Panc1 (cell line): ENCODE measurements at places on chromosomes 7 and 10. TPM values are rescaled to one million over a fixed set of nuclear protein-coding genes. Genes with fewer than 3 reads are reported as not detected.

GRCh38 chr10:44513591-44513990 is 128.7 kb upstream of the CXCL12 start:
- DNase-seq: no peak

The MYH16 gene
- total RNA-seq: 0.23 TPM

The CD36 gene
- total RNA-seq: 0.46 TPM

DNA sequence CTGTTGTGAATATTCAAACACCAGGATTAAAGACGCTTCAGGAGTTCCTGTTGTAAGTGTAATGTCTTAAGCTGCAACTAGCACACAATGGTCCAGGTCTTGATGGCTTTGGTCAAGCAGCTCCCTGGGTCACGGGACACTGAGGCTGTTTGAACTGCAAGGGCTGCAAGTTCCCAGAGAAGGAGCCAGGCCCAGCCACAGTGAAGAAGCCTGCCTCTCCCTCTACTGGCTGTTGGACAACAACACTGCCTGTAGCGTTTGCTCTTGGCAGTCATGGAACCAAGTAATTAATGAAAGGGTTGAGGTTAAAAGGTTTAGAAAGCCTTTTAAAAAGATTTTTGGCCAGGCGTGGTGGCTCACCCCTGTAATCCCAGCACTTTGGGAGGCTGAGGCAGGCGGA is 31.9 kb upstream of the GUSB start:
- DNase-seq: peak; percentile 5

The CFAP46 gene
- total RNA-seq: 1.6 TPM

DNA sequence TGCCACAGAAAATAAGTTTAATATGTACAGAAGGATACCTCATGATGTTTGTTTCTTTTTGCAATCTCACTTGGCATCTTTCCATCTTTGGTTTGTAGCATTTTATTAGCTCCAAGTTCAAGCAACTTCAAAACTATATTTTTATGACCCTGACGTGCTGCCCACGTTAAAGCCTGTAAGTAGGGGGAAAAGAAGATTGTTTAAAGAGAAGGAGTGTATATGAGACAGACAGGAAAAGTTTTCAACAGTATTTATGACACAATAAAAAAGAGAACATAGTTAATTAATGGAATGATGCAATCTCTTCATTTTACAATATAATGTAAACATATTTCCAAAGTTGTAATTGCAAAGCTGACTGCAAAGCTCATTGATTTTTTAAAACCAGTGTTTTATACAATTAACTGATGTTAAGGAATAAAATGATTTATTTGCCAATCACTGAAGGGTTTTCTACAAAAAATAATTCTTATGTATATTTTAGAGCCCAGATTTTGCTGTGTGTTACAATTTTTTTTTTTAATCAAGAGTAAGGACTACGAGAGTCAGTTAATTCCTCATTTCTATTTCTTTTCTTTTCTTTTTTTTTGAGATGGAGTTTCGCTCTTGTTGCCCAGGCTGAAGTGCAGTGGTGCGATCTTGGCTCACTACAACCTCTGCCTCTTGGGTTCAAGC is 42.5 kb downstream of the ASZ1 start:
- DNase-seq: no peak

GRCh38 chr7:112510001-112510742 is 29.4 kb downstream of the LSMEM1 start:
- no peak for DNase-seq

The TPK1 gene
- 3.3 TPM for total RNA-seq

DNA sequence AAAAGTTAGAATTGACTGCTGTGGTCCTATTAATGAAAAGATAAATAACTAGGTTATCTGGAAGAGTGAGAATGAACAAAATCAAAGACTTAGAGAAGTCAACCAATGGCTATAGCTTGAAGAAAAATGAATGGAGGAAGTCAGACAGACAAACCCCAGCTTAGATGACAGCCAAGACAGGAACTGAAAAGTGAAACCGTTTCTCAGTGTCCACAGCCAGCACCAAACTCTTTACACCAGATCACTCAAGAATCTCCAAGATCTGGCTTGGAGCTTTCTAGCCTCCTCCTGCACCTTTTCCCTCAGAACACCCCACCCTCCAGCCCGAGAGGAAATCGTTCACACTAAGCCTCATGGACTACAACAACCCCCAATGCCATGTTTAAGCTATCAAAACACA is 167.0 kb downstream of the SFMBT2 start:
- DNase-seq: no peak

DNA sequence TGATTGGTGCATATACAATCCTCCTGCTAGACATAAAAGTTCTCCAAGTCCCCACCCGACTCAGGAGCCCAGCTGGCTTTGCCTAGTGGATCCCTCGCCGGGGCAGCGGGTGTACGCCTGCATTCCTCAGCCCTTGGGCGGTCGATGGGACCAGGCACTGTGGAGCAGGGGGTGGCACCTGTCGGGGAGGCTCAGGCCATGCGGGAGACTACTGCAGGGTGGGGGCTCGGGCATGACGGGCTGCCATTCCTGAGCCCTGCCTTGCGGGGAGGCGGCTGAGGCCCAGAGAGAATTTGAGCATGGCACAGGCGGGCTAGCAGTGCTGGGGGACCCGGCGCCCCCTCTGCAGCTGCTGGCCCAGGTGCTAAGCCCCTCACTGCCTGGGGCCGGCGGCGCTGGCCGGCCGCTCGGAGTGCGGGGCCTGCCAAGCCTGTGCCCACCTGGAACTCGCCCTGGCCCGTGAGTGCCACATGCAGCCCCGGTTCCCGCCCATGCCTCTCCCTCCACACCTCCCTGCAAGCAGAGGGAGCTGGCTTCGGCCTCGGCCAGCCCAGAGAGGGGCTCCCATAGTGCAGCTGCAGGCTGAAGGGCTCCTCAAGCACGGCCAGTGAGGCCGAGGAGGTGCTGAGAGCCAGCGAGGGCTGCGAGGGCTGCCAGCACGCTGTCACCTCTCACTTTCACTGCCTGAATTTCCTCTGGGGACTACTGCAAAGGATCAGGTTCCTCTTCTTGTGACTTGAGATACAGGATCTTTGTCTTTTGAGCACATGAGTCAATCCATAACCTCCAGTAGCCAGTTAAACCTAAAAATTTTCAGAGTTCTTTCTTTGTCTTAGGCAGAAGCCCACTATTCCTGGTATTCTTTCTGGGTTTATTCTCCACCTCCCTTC is 25.1 kb upstream of the ELOVL3 start:
- no peak for DNase-seq

DNA sequence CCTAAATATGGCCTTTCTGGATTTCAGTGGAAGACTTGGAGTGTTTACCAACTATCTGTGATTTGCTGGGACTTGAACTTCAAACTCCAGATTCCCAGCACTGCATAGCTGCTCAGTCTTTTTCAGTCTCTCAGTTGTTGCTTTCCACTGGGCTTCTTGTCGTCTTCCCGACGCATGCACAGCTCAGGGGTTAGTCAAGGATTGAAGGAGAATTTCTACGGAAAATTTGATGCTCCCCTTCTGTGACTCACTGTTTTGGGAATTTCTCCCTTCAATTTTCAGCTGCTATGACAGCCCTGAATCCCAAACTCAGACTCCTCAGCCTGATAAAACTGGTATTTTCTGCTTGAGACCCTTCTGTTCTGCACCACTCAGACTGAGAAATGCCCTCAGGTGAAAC is 91.7 kb downstream of the CYP26A1 start:
- DNase-seq: no peak

GRCh38 chr10:35495521-35496119 is 109.5 kb upstream of the GJD4 start:
- no peak for DNase-seq

- DNase-seq: no peak
Measured at GRCh38 chr7:94099679-94100078, 95.5 kb upstream of the BET1 start.

GRCh38 chr7:142808802-142809583 is 38.2 kb downstream of the PRSS2 start:
- no peak for DNase-seq

The EVX1 gene
- 0.10 TPM for total RNA-seq

- DNase-seq: no peak
Measured at GRCh38 chr10:19570120-19570519, 246.1 kb upstream of the PLXDC2 start.
